ENCODE measurements at places on chromosomes 2 and 18. TPM values are rescaled to one million over a fixed set of nuclear protein-coding genes. Genes with fewer than 3 reads are reported as not detected.

DNA sequence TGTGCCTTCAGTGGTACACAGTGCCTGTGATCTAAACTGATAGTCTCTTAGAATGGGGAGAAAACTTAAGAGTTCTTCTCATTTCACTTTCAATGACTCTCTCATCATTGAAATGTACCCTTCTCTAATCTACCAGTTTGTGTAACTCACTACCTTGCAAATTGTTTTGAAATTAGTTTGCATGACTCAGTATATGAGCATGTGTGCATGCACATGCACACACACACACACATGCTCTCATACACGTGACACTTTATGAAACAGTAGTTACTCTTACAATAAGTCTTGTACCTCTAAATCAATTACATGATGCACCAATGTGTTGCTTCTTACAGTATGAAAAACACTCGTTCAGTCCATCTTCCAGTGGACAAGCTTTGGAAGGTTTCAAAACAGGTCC, 10.6 kb downstream of the LYPD6B start:
- DNase-seq = no peak

DNA sequence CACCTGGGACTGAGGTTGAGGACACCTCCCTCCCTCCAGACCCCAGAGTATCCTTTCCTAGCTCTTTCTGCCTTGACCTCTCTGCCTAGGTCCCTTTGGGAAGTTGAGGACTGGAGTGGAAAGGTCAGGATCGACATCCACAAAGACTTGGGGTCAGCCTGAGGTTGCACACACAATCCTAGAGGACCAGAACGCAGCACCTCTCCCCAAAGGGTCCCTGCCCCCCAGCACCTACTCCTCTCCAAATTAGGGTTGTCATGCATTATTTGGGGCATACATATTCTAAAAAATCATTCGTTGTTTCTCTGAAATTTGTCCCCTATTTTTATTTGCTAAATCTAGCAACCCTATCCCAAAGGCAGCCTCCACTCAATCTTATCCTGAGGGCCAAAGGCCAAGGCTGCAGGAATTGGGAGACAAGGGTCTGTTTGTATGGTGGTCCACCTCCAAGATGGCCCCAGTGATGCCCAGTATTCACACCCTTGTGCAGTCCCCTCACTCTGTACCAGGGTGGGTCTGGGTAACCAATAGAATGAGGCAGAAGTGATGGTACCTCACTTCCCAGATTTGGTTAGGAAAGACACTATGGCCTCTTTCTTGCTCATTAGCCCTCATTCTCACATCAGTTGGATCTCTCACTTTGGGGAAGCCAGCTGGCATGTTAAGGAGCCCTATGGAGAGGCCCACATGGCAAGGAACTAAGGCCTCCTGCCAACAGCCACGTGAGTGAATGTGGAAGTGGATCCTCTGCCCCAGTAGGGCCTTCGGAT, 3.5 kb upstream of the CHRNG start:
- DNase-seq = no peak

RGPD3 gene
- total RNA-seq = 0.27 TPM

DNA sequence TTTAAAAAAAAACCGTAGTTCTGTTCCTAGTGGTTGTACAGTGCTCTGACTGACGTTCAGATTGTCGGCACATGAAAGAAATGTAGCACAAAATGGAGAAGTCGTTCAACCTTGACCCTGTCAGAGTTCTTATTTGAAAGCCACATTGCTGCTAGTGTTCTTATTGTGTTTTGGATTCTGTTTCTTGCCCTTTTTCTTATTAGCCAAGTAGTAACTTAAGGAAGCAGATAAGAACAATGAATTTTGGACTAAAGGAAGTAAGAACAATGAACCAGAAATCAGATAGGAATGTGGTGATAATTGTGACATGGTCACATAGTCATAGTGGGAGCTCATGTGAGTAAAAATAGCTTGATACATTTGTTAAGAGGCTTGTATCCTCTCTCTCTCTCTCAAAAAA, 45.9 kb downstream of the RPIA start:
- DNase-seq = no peak

DNA sequence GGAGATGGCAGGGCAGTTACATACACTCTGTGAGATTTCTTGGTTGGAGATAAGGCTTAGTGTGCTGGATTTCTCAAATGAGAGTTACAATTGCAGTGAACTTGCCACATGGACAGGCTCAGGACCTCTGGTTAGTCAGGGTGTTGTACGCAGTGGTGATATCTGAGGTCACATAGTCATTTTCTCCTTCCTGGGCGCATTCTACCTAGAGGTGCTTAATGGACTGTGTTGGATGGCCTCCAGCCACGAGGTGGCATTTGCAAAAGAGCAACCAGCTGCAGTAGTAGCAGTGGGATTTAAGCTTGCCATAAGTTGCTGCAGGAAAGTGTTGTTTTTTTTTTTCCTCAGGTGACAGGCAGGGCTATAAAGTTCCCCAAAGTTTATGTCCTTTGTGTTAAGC, 173.8 kb upstream of the TMEM200C start:
- no peak for DNase-seq

DNA sequence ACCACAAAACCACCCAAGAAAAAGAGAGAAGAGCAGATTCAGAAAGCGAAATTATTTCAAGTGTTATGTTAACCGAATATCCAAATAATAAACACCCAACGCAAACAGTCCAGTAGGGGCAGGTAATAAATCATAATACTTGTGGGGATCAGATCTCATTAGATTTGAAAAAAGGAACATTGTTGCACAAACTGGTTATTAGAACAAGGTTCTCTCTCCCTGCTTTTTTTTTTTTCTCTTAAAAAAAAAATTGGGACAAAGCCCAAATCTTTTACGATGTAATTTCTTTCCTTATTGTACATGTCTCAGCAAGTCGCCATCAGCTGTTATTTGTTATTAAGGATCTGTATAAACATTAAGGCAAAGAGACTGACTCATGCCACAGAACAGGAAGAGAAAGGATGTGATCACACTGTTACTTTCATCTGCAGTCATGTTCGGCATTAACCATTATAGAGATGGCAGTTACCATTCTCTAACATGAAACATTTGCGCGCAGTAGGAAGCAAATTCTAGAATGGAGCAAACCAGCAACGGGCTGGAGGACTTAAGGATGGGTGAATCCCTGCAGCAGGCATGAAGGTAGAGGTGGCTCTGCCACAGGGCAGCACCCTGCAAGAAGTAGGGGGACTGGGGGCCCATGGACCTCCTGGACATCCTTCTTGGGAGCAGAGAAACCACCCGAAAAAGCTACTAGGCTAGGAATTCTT, 42.0 kb downstream of the EPHA4 start:
- DNase-seq = no peak

DNA sequence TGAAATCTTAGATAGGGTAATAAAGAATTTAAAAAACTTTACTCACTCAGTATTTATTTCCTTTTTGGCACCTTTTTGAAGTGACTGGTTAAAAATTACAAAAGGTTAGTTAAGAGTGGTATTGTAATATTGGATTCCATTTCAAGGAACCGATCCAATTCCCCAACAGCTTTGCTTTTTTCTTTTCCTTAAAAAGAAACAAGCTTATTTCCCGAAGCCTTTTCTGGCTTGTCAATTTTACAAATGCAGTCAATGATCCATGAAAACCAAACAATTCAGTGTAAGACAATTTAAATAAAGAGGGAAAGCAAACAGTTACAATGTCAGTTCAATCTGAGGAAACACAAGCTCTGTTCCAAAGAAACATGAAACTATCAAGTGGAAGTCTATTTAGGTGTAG, 200.2 kb downstream of the RIT2 start:
- no peak for DNase-seq

TMEM37 gene
- total RNA-seq = 15.8 TPM

GRCh38 chr18:4639628-4640310, 184.7 kb upstream of the DLGAP1 start:
- no peak for DNase-seq

GRCh38 chr2:46098621-46099062, 198.6 kb upstream of the EPAS1 start:
- DNase-seq = no peak

DNA sequence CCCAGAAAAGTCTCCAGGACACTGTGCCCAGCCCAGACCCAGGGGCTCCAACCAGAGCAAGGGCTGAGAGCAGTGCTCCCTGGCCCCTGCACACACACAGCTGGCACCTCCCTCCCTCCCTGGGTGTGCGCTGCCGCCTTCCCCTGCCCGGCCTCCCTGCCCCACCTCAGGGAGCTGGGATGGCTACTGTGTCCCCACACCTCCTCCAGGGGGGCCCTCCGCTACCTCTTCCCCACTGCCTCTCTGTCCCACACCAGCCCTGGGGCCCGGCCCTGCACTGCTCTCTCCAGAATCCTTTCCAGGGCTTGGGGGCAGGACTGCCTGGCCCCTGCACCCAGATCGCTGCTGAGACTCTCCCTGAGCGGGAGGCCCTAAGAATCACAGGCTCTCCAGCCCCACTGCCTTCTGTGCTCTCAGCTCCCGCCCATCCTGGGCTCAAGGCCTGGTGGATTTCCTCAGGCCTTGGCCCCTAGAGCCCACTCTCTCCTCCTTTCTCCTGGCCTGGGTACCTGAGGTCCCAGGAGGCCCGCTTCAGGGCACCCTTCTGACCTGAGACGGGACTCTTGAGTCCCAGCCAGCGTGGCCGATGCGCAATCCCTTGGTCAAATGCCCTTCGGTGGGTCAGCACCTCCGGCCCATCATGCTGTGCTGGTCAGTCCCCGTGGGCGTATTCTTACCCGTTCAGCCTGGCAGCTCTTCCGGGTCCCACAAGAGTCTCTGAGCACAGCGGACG, 276.8 kb upstream of the HDAC4 start:
- DNase-seq = no peak

- no peak for DNase-seq
Measured at GRCh38 chr2:105910497-105911238, 166.0 kb downstream of the NCK2 start.

- DNase-seq = no peak
Measured at GRCh38 chr2:139170406-139170805, 390.2 kb upstream of the NXPH2 start.

- no peak for DNase-seq
Measured at GRCh38 chr2:64943387-64944150, 45.6 kb upstream of the SLC1A4 start.

All from Caco-2 (cell line).